IMR-90 (cell line): ENCODE measurements at places on chromosomes 7 and 10. TPM values are rescaled to one million over a fixed set of nuclear protein-coding genes. Genes with fewer than 3 reads are reported as not detected.

- H3K4me3 ChIP-seq = no peak overlapping the region
- no peak for DNase-seq
- H3K27me3 ChIP-seq = no peaks in the 10 kb centered on the region
- H3K36me3 ChIP-seq = no peaks in the 10 kb centered on the region
- H3K27ac ChIP-seq = no peak overlapping the region
- peaks cover 8% of the 10 kb centered on the region for H3K4me1 ChIP-seq
Measured at GRCh38 chr7:98862716-98863420, 6.9 kb downstream of the TMEM130 start.

DNA sequence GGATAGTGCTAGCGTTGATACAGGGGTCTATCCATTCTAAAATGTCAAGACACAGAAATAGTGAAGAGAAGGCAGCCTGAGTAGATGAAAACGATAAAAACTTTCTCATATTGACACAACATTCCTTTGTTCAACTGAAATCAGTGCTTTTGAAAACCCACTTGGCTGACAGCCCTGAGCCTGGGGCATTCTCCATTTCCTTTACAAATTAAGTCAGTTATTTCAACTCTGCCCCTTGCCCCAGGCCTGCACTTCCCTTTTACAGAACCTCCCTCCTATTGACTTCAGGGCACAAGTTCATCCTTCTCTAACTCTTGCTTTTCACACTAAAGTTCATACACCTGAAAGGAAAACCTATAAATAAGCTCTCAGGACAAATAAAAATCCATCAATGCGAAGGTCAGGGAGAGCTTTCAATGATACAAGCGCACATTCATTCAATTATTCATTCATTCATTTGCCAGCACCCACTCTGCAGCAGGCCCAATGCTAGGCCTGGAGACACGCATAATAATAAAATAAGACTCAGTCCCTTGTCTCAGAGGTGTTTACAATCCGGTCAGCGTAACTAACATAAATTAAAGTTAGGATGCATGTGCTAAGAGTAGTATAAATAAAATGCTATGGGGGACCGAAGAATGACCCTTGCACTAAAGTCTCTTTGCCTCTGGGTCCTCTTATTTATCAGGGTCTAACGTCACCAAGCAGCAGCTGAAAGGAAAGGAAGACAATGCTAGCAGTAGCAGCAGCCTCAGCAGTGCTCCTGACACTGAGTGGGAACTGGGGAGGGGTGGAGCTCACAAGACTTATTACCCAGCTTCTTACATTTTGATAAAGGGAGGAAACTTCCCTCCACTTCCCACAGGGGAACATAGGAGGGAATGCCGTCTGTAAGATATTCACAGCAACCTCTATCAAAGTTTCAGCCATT, 134.8 kb downstream of the PDE1C start:
- H3K27me3 ChIP-seq = no peaks in the 10 kb centered on the region
- no peaks in the 10 kb centered on the region for H3K36me3 ChIP-seq
- no peak overlapping the region for H3K27ac ChIP-seq
- peaks cover 2% of the 10 kb centered on the region; the same call in 1 of the 2 replicates for H3K4me1 ChIP-seq
- H3K4me3 ChIP-seq = no peak overlapping the region

DNA sequence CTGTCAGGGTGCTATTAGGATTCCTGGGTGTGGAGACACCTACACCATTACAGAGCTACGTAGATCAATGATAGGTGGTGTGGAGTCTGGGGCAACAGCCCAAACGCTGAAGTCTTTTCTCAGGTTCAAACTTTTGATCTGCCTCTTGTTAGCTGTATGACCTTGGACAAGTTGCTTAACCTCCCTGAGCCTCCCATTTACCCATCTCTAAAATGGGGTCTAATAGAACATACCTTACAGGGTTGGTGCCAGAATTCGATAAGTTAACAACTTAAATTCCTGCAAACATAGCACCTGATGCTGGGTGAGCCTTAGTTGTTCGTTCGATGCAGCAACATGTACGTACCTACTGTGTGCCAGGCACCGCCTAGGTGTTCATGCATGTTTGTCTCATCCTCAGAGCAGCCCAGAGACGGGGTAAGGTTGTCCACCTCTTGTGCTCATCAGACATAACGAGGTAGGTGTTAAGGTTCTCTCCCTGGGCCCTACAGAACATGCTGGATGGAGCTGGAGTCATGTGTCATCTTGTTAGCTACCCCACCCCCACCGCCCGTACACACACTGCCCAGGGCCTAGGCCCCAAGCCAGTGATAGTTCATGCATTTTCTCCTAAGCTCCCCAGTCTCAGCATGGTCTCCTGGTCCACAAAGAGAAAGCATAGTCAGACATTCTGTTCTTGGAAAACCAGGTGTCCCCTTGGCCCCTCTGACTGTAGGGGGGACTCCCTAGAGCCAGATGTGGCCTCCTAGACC, 41.0 kb upstream of the SLC29A3 start:
- H3K4me3 ChIP-seq = no peak overlapping the region
- no peaks in the 10 kb centered on the region; the same call in 1 of the 2 replicates for H3K36me3 ChIP-seq
- H3K27ac ChIP-seq = no peak overlapping the region
- DNase-seq = no peak
- H3K27me3 ChIP-seq = no peaks in the 10 kb centered on the region

DNA sequence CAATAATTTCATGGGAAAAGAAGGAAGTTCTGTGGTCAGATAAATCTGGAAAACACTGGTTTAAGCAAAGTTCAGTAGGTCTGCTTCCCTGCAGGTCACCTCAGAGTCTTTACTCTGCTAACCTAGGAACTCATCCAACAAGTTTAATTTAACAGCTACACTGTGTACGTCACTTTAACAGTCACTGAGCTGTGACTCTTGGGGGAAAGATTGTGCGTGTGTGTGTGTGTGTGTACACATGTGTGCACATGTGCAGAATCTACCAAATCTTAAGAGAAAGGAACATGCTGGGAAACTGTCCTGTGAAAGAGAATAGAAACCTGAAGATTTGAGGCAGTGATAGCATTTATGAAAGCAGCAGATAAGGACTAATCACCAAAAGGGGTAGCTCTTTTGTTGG, 62.6 kb downstream of the IKZF1 start:
- no peak overlapping the region for H3K4me3 ChIP-seq
- H3K27ac ChIP-seq = no peak overlapping the region
- H3K27me3 ChIP-seq = no peaks in the 10 kb centered on the region
- no peaks in the 10 kb centered on the region for H3K4me1 ChIP-seq

GRCh38 chr10:57593983-57594573, 673.6 kb downstream of the IPMK start:
- DNase-seq = no peak
- H3K4me1 ChIP-seq = no peaks in the 10 kb centered on the region
- H3K27me3 ChIP-seq = no peaks in the 10 kb centered on the region
- H3K36me3 ChIP-seq = no peaks in the 10 kb centered on the region
- no peak overlapping the region for H3K27ac ChIP-seq
- H3K4me3 ChIP-seq = no peak overlapping the region

Gene IQUB
- total RNA-seq = 0.18 and 0.28 TPM in 2 replicates

DNA sequence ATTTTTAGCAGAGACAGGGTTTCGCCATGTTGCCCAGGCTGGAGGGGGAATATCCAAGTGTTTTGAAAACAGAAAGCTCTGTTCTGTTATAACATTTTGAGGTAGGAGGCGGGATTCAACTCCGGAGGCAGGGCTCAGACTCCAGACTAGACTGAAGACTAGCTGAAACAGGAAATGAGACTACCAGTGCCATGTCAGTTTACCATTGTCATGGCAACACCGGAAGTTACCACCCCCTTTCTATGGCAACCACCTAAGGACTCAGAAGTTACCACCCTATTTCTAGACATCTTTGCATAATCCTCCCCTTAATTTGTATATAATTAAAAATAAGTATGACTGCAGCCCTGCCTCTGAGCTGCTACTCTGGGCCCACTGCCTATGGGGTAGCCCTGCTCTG, 1069.1 kb upstream of the AUTS2 start:
- no peaks in the 10 kb centered on the region for H3K4me1 ChIP-seq
- no peak for DNase-seq
- no peaks in the 10 kb centered on the region for H3K36me3 ChIP-seq
- no peak overlapping the region for H3K4me3 ChIP-seq

- no peak overlapping the region for H3K4me3 ChIP-seq
- H3K36me3 ChIP-seq = no peaks in the 10 kb centered on the region
- no peaks in the 10 kb centered on the region for H3K4me1 ChIP-seq
- H3K27me3 ChIP-seq = no peaks in the 10 kb centered on the region
Measured at GRCh38 chr10:62869958-62870357, 53.8 kb upstream of the EGR2 start.

DNA sequence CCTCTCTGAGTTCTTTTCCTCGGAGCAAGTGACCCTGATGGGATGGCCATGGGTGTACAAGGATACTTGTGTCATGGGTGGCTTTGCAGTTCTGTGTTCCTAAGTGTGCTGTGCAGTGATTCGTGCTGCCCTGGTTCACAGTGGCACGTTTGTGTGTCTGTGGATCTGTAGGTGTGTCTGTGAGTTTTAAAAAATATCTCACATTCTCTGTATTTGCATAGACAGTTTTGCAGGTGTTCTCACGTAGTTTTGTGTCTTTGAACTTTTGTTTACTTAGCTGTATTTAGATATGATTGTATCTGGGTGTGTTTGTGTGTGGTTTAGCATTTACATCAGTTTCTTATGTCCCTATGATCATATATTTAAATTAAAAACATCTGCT, 3.7 kb downstream of the ZNF775 start:
- no peaks in the 10 kb centered on the region for H3K27me3 ChIP-seq
- H3K36me3 ChIP-seq = peaks cover 2% of the 10 kb centered on the region; the same call in 1 of the 2 replicates
- DNase-seq = no peak
- H3K4me3 ChIP-seq = no peak overlapping the region
- no peak overlapping the region for H3K27ac ChIP-seq
- H3K4me1 ChIP-seq = peaks cover 10% of the 10 kb centered on the region

DNA sequence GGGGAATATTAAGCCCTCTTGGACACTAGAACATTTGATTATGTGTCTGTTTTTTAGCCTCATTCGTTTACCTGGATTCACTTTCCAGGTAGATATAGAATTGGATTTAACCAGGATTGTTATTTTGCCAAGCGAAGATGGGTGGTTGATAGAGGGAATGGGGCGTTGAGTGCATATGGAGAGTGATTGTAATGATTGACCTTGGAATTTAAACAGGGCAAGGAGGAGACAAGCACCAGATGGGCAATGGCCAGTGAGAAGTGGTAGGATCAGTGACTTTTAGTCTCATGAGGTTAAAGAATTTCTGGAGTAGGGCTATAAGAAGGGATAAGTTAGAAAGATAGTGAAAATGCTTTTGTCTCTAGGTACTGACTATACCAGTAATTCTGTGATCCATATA, 211.2 kb upstream of the CSTF2T start:
- DNase-seq = no peak
- H3K27ac ChIP-seq = no peak overlapping the region

Gene ETV1
- total RNA-seq = 17.2 and 21.1 TPM in 2 replicates

DNA sequence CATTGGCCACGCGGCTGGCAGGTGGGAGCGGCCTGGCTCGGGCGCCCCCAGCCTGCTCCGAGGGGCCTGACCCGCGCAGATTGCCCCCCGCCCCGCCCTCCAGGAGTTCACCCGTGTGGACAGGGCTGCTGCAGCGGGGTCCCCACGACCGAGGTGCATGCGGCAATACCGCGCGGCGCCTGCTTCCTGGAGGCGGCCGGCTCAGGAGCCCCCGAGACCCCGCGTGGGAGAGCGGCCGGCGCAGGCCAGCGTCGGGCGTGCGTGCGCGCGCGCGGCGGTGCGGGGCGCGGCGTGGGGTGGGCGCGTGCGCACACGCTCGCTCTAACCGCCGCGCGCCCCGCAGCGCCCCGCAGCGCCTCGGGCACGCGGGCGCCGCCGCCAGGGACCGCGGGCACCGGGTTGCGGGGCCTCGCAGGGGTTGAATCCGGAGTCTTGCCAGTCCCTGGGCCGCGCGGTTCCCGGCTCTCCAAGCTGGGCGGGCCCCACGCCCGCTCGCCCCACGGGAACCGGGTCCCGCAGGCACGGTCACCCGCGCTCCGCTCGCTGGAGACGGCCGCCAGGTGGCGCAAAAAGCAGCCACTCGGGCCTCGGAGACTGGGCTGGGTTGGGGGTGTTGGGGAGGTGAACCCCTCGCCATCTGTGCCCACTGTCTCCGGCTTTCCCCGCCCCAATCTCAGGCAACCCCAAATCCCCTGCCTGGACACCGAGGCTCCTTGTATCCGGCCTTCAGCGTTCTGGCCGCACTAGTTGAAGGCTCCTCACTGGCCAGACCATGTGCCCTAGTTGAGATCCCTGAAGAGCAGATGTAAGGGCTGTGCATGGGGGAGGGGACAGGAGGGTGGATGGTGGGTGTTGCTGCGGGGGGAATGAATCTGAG, 1.3 kb upstream of the ACHE start:
- H3K36me3 ChIP-seq = no peaks in the 10 kb centered on the region
- H3K27ac ChIP-seq = no peak overlapping the region
- H3K4me3 ChIP-seq = no peak overlapping the region; the same call in 1 of the 2 replicates
- H3K27me3 ChIP-seq = peaks cover 41% of the 10 kb centered on the region

GRCh38 chr10:42987121-42987541, 89.7 kb upstream of the RET start:
- no peak overlapping the region for H3K4me3 ChIP-seq
- DNase-seq = no peak
- H3K27me3 ChIP-seq = no peaks in the 10 kb centered on the region; the same call in 1 of the 2 replicates
- no peak overlapping the region for H3K27ac ChIP-seq
- H3K36me3 ChIP-seq = no peaks in the 10 kb centered on the region
- no peaks in the 10 kb centered on the region for H3K4me1 ChIP-seq

Gene LRMDA
- total RNA-seq = under 0.01 TPM in 1 of 2 replicates, not detected in the other

DNA sequence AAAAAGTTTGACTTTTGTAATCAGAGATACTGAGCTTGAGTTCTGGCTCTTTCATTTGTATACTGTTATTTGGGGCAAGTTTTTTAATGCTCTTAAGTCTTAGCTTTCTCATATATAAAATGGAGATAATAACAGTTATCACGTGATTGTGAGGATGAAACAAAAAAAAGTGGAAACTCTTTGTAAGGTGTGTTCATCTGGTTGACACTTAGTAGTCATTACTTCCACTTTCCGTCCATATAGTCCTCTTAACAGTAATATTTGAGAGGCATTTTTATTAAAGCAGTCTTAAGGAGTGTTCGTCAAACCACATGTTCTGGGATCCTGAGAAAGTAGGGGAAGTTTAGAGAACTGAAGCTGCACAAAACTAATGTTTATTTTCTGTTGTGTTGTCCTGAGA, 65.6 kb downstream of the PTEN start:
- no peak for DNase-seq
- H3K27me3 ChIP-seq = no peaks in the 10 kb centered on the region
- no peak overlapping the region for H3K4me3 ChIP-seq
- peaks cover 3% of the 10 kb centered on the region; the same call in 1 of the 2 replicates for H3K4me1 ChIP-seq
- H3K36me3 ChIP-seq = peaks cover 6% of the 10 kb centered on the region

Gene MTERF1
- 7.0 and 16.7 TPM in 2 replicates for total RNA-seq

GRCh38 chr10:9986786-9987185, 1030.9 kb upstream of the CELF2 start:
- no peak overlapping the region for H3K27ac ChIP-seq
- H3K27me3 ChIP-seq = no peaks in the 10 kb centered on the region
- no peaks in the 10 kb centered on the region for H3K4me1 ChIP-seq
- H3K36me3 ChIP-seq = no peaks in the 10 kb centered on the region
- no peak for DNase-seq

- no peaks in the 10 kb centered on the region for H3K36me3 ChIP-seq
- H3K4me1 ChIP-seq = peaks cover 15% of the 10 kb centered on the region
- peak overlapping the region; percentile 48; the same call in 1 of the 2 replicates for H3K27ac ChIP-seq
Measured at GRCh38 chr7:66326501-66327215, 121.5 kb downstream of the TPST1 start.

Gene ZMIZ2
- 2.8 and 3.0 TPM in 2 replicates for total RNA-seq

- H3K27me3 ChIP-seq = no peaks in the 10 kb centered on the region
- peaks cover 2% of the 10 kb centered on the region for H3K36me3 ChIP-seq
- DNase-seq = no peak
- no peak overlapping the region for H3K4me3 ChIP-seq
- H3K27ac ChIP-seq = no peak overlapping the region
- H3K4me1 ChIP-seq = no peaks in the 10 kb centered on the region
Measured at GRCh38 chr7:121158665-121159064, 170.1 kb upstream of the WNT16 start.

GRCh38 chr10:50674469-50675254, 50.9 kb upstream of the SGMS1 start:
- no peak for DNase-seq
- no peaks in the 10 kb centered on the region for H3K4me1 ChIP-seq
- no peaks in the 10 kb centered on the region for H3K36me3 ChIP-seq

Gene VPS37D
- 2.3 and 2.8 TPM in 2 replicates for total RNA-seq
